ENCODE measurements at places on chromosomes 4 and X. TPM values are rescaled to one million over a fixed set of nuclear protein-coding genes. Genes with fewer than 3 reads are reported as not detected.
A peak's percentile ranks its signal among the peaks of the same experiment; 100 is the strongest.

DNA sequence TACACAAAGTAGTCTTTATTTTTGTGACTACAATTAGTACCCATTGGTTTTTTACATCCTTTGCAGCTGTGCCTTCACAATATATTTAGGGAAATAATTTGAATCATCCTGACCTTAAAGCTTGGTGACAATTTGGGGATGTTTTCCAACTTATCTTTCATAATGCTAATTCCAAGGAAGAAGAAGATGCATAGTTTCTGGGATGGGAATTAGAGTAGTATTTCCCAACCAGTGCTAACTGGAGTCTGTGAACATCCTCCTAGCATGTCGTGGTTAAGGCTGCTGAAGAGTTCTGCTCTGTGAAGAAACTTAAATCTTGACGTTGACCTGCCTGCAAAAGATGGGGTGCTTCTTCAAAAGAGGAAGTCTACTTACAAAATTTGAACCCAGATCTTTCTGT, 173.5 kb downstream of the ANK2 start:
- H3K36me3 ChIP-seq, result no peaks in the 10 kb centered on the region
- H3K27ac ChIP-seq, result no peak overlapping the region

GRCh38 chrX:44012484-44013096, 39.4 kb upstream of the NDP start:
- H3K27me3 ChIP-seq, result peaks cover 5% of the 10 kb centered on the region
- H3K36me3 ChIP-seq, result no peaks in the 10 kb centered on the region
- H3K4me3 ChIP-seq, result no peak overlapping the region
- peak overlapping the region; percentile 51 for H3K27ac ChIP-seq
- peak; percentile 64 for DNase-seq

- no peak overlapping the region for H3K27ac ChIP-seq
- peaks cover 18% of the 10 kb centered on the region for H3K4me1 ChIP-seq
- H3K27me3 ChIP-seq, result peaks cover 11% of the 10 kb centered on the region
- no peak overlapping the region for H3K4me3 ChIP-seq
- peaks cover 2% of the 10 kb centered on the region for H3K36me3 ChIP-seq
These were observed 47.8 kb upstream of the SETD7 start for GRCh38 chr4:139603576-139604410.

The GPM6B gene
- not detected for total RNA-seq

The SHROOM3 gene
- 0.02 TPM for total RNA-seq

The GC gene
- not detected for total RNA-seq
